ENCODE measurements at places on chromosomes 1 and 21.
A peak's percentile ranks its signal among the peaks of the same experiment; 100 is the strongest.

- no peak for DNase-seq
Observed at GRCh38 chr1:106961646-106962045, 94.8 kb upstream of the PRMT6 start.

GRCh38 chr1:233482388-233482787, 131.5 kb upstream of the KCNK1 start:
- DNase-seq = no peak

DNA sequence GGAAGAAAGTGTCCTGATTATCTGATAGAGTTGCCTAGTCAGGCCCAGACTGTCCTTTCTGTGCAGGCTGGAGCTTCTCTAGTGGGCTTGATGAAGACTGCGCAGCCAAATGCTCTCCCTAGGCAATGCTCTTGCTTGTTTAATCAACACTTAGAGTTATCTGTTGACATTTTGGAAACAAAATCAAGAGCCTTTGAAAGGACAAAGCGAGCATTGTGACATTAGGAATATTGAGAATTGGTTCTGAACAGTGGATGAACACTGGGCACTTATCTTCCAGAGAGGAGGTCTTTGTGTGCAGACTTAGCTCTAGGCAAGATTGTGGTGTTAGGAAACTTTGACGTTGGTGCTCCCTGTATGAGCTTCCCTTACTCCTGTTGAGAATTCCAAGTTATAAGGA, 94.5 kb downstream of the DNTTIP2 start:
- no peak for DNase-seq

GRCh38 chr21:43308101-43308814, 118.7 kb downstream of the SIK1 start:
- no peak for DNase-seq

- DNase-seq = no peak
Observed at GRCh38 chr21:43275421-43276211, 106.8 kb downstream of the CRYAA start.

DNA sequence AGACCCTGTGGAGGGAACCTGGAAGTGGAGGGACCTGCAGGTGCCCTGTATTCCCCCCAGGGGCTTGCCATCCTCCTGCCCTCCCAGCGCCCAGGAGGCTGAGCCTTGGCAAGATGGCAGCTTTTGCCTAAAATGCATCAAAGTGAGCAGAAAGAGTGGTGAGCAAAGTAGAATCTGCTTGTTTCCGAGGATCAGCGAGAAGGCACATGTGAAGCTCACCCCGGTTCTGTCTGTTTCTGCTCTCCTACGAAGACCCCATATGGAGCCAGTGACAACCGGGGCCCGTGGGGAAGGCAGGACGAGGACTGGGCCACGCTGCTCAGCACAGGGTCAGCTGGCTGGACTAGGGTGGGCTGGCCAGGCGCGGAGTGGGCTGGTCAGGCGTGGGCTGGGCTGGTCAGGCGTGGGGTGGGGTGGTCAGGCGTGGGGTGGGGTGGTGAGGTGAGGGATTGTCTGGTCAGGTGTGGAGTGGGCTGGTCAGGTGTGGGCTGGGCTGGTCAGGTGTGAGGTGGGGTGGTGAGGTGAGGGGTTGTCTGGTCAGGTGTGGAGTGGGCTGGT, 5.2 kb upstream of the FNDC10 start:
- DNase-seq = no peak

GRCh38 chr1:27999055-27999454, 39.3 kb downstream of the XKR8 start:
- DNase-seq = no peak

- DNase-seq = no peak
Observed at GRCh38 chr1:233523047-233523446, 90.9 kb upstream of the KCNK1 start.

DNA sequence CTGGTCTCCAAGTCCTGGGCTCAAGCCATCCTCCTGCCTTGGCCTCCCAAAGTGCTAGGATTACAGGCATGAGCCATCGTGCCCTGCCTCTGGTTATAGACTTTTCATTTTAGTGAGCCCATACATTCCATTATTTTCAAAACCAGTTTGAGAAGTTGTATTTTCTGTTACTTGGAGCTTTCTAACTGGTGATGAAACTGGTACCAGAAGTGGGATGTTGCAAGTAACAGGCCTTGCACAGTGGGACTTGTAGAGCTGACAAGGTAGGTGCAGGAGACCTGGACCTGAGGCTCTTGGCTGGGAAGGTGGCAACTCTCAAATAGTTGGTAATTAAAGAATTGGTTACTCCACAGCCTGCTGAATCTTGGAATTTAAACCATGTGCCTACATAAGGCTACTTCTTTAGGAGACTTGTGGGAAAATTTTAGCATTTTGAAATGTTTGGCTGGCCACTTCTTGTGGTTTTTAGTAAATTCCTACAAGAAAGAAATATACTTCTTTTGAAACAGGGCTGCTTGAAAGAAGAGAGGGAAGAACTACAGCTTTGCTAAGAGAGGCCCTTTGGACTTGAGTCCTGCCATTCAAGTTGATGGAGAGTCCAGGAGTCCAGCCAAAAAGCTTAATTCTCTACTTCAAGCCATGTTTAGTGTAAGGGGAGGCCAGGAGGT, 9.8 kb upstream of the ALPL start:
- peak; percentile 46 for DNase-seq

GRCh38 chr1:11693024-11693590, 1.6 kb downstream of the DRAXIN start:
- DNase-seq = peak; percentile 58

GRCh38 chr1:16905868-16906702, 10.3 kb downstream of the RNU1-2 start:
- DNase-seq = no peak

Measured in fibroblast of gingiva (primary cell).